ENCODE measurements at places on chromosomes 2 and 18. TPM values are rescaled to one million over a fixed set of nuclear protein-coding genes. Genes with fewer than 3 reads are reported as not detected.
A peak's percentile ranks its signal among the peaks of the same experiment; 100 is the strongest.

Gene DGUOK
- 68.0 TPM for total RNA-seq

Gene TM4SF20
- total RNA-seq, result 44.6 TPM

Gene SNRNP200
- total RNA-seq, result 60.9 TPM

Gene CCDC102B
- total RNA-seq, result 3.7 TPM

Gene EVA1A
- 30.8 TPM for total RNA-seq

Gene CYRIA
- total RNA-seq, result 1.8 TPM

Gene TXNDC2
- not detected for total RNA-seq

Gene BOLL
- total RNA-seq, result not detected

Gene IL18R1
- total RNA-seq, result 25.5 TPM

Gene NFATC1
- 4.2 TPM for total RNA-seq

Gene CRYGC
- total RNA-seq, result 1.3 TPM

Gene CNRIP1
- total RNA-seq, result 5.8 TPM

Gene COL5A2
- 344 TPM for total RNA-seq

DNA sequence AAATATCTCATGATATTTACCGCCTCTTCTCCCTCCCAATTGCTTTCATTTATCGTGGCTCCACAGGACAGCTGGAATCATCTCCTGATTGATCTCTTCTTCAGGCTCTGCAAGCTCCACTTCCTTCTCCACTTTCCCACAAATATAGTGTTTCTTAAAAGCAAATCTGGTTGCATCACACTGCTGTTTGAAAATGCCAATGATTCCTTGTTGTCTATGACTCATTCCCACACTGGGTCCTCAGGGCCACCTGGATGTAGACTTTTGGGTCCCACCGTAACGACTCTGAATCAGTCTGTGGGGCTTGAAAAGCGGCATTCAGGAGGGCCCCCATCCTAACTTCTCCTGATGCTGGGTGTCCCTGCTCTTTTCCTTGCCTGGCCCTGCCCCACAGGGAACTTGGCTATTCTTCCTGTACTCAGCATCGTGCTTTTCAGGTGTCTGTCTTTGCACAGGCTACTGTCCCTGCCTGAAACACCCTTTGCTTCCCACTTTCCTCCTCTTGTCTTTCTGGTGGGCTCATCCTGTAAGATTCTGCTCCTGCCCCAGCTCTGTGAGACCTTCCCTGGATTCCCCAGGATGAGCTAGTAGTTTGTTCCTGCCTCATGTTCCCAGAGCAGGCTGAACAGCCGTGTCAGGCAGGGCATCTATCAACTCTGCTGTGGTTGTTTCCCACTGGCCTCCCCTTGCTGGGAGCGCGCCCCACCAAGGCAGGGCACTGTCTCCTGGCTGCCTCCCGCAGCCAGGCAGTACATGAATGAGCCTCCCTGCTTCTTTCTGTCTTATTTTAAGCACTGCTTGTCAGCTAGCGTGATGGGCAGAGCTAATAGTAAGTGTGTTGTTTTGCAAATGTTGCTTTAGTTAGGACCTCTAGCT, 111.9 kb downstream of the KCTD1 start:
- H3K27me3 ChIP-seq, result no peaks in the 10 kb centered on the region
- no peak overlapping the region for H3K4me3 ChIP-seq
- peak; percentile 35 for DNase-seq
- no peaks in the 10 kb centered on the region for H3K4me1 ChIP-seq

- H3K36me3 ChIP-seq, result no peaks in the 10 kb centered on the region
- no peak overlapping the region for H3K27ac ChIP-seq
Measured at GRCh38 chr18:10249801-10250200, 204.6 kb upstream of the APCDD1 start.

GRCh38 chr2:45698554-45698953, 47.1 kb downstream of the PRKCE start:
- H3K27me3 ChIP-seq, result no peaks in the 10 kb centered on the region
- peaks cover 7% of the 10 kb centered on the region for H3K4me1 ChIP-seq
- no peaks in the 10 kb centered on the region for H3K36me3 ChIP-seq
- DNase-seq, result no peak
- no peak overlapping the region for H3K4me3 ChIP-seq
- no peak overlapping the region for H3K27ac ChIP-seq

DNA sequence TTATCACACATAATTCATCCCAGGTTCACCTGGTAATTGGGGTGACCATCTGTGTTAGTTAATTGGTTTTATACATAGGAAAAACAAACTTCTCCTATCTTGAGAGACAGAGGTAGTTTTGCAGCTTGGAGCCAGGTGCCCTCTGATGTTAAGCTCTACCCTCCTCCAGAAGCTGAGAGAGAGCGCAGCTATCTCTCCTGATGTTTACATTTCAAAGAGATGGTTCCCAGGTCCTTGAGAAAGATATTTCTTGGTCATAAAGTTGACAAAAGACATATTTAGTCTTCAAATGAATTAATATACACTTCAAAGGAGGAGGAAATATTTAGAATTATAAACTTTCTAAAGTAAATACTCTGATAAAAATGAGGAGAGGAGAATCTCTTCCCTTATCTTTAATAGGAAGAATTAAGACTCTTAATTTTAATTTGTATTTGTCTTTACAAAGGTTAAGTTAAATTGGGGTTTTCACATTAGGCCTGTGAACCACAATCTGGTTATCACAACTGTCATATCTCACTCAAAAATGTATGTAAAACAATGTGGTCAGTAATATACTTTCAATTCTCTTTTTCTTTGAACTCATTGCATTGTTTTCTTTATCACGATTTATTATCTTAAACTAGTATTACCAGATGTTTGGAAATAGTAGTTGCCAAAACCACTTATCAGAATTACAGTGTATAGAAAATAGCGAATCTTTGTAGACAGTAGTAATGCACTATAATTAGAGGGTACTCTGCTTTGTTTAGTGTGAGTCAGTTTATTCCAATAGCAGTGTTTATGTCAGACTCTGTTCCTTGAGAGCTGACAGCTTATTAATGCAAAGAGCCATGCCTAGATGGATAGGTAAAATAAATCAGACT, 26.8 kb downstream of the SERPINB4 start:
- H3K27me3 ChIP-seq, result no peaks in the 10 kb centered on the region
- H3K4me1 ChIP-seq, result no peaks in the 10 kb centered on the region
- H3K4me3 ChIP-seq, result no peak overlapping the region
- H3K36me3 ChIP-seq, result no peaks in the 10 kb centered on the region
- H3K27ac ChIP-seq, result no peak overlapping the region

- H3K4me3 ChIP-seq, result no peak overlapping the region
- no peak for DNase-seq
- no peak overlapping the region for H3K27ac ChIP-seq
- H3K4me1 ChIP-seq, result no peaks in the 10 kb centered on the region
- no peaks in the 10 kb centered on the region for H3K36me3 ChIP-seq
- no peaks in the 10 kb centered on the region for H3K27me3 ChIP-seq
Measured at GRCh38 chr2:84749442-84749841, 131.4 kb downstream of the TRABD2A start.

- no peak overlapping the region for H3K4me3 ChIP-seq
- no peaks in the 10 kb centered on the region for H3K27me3 ChIP-seq
- no peak overlapping the region for H3K27ac ChIP-seq
- H3K36me3 ChIP-seq, result no peaks in the 10 kb centered on the region
Measured at GRCh38 chr18:67783196-67783946, 266.9 kb upstream of the DSEL start.

- H3K36me3 ChIP-seq, result no peaks in the 10 kb centered on the region
- peak; percentile 48 for DNase-seq
- no peaks in the 10 kb centered on the region for H3K27me3 ChIP-seq
- no peak overlapping the region for H3K27ac ChIP-seq
- peaks cover 1% of the 10 kb centered on the region for H3K4me1 ChIP-seq
Measured at GRCh38 chr2:136214307-136215200, 96.6 kb upstream of the CXCR4 start.

GRCh38 chr2:23199115-23199918, 185.7 kb upstream of the KLHL29 start:
- no peak for DNase-seq
- no peaks in the 10 kb centered on the region for H3K36me3 ChIP-seq
- H3K27ac ChIP-seq, result no peak overlapping the region
- no peak overlapping the region for H3K4me3 ChIP-seq
- H3K4me1 ChIP-seq, result no peaks in the 10 kb centered on the region

GRCh38 chr18:30954262-30954661, 88.3 kb downstream of the DSC3 start:
- DNase-seq, result no peak
- no peaks in the 10 kb centered on the region for H3K27me3 ChIP-seq
- no peaks in the 10 kb centered on the region for H3K4me1 ChIP-seq
- H3K27ac ChIP-seq, result no peak overlapping the region
- H3K4me3 ChIP-seq, result no peak overlapping the region

DNA sequence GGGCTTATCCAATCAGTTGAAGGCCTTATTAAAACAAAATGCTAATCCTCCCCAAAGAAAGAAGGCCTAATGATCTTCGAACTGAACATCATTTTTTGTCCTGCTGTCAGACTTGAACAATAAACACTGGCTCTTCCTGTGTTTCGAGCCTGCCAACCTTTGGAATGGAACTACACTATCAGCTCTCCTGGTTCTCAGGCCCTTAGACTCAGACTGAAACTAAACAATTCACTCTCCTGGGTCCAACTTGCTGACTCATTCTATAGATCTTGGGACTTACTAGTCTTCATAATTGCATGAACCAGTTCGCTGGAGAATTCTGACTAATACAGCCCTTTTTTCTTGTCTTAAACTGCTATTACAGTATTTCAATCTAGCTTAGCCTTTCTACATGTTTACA, 235.2 kb downstream of the LNPK start:
- DNase-seq, result peak; percentile 22
- H3K4me1 ChIP-seq, result no peaks in the 10 kb centered on the region
- H3K36me3 ChIP-seq, result no peaks in the 10 kb centered on the region
- no peak overlapping the region for H3K27ac ChIP-seq
- no peak overlapping the region for H3K4me3 ChIP-seq

DNA sequence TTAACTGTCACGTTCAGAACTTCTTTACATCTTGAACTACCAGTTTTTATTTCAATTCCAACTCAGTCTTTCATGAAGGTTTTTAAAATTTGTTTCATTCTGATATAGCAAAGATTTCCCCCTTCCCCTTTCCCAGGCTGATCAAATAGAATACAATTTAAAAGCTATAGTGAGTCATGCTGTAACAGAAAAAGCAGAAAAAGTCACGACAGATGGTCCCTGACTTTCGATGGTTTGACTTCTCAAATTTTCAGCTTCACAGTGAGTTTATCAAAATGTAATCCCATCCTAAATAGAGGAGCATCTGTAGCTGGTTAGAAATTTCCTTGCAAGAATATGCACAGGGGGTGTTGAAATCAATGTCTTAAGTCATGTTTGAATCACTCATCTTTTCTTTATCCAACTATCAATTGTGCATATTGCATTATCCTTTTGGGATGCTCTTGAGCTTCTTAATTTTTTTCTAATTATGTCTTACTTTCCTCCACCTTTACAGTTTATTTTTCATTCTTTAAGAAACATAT, 500.3 kb downstream of the LRP1B start:
- no peaks in the 10 kb centered on the region for H3K27me3 ChIP-seq
- DNase-seq, result no peak

DNA sequence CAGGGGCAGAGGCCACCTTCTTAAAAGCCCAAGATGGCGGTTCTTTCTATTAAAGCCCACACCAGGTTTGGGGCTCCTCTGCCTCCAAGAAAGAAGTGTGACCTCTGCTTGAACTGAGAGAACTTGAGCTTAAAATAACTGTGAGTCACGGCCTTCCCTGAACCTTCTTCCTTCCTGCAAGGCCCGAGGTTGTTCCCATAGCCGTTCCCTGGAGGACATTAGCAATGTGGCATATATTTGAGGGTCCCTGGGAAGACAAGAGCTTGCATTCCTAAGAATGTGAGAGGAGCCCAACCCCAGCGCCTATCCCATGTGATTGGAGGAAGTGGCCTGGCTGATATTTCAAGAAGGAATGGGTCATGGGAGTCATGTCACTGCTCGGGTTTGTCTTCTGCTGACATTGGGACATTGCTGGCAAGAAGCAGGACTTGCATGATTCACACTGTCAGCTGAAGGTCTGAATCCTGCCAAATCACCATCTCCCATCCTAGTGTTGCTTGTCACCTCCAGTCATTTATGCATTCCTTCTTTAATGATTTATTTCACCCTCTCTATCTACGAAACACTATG, 168.1 kb downstream of the TRIB2 start:
- no peak overlapping the region for H3K27ac ChIP-seq
- H3K4me1 ChIP-seq, result no peaks in the 10 kb centered on the region
- no peaks in the 10 kb centered on the region for H3K27me3 ChIP-seq
- no peak overlapping the region for H3K4me3 ChIP-seq
- H3K36me3 ChIP-seq, result no peaks in the 10 kb centered on the region

GRCh38 chr18:48597671-48598070, 58.8 kb downstream of the CTIF start:
- no peaks in the 10 kb centered on the region for H3K27me3 ChIP-seq
- H3K4me1 ChIP-seq, result peaks cover 8% of the 10 kb centered on the region
- DNase-seq, result no peak
- H3K36me3 ChIP-seq, result no peaks in the 10 kb centered on the region

- DNase-seq, result no peak
- H3K27ac ChIP-seq, result no peak overlapping the region
Measured at GRCh38 chr2:130834931-130835765, 1.6 kb upstream of the ARHGEF4 start.

GRCh38 chr2:24842081-24843050, 49.1 kb downstream of the CENPO start:
- no peak for DNase-seq
- no peaks in the 10 kb centered on the region for H3K27me3 ChIP-seq
- H3K27ac ChIP-seq, result no peak overlapping the region
- H3K4me3 ChIP-seq, result no peak overlapping the region

GRCh38 chr2:140734992-140735391, 1395.8 kb downstream of the LRP1B start:
- H3K4me3 ChIP-seq, result no peak overlapping the region
- no peak overlapping the region for H3K27ac ChIP-seq
- no peaks in the 10 kb centered on the region for H3K36me3 ChIP-seq
- no peak for DNase-seq
- H3K4me1 ChIP-seq, result no peaks in the 10 kb centered on the region
- no peaks in the 10 kb centered on the region for H3K27me3 ChIP-seq

GRCh38 chr2:219541611-219542180, 1.9 kb downstream of the CHPF start:
- peaks cover 24% of the 10 kb centered on the region for H3K4me1 ChIP-seq
- H3K27me3 ChIP-seq, result no peaks in the 10 kb centered on the region
- DNase-seq, result peak; percentile 93
- peak overlapping the region; percentile 93 for H3K27ac ChIP-seq

GRCh38 chr2:212843409-212844199, 305.0 kb upstream of the ERBB4 start:
- no peak overlapping the region for H3K27ac ChIP-seq
- no peaks in the 10 kb centered on the region for H3K27me3 ChIP-seq
- no peak for DNase-seq
- no peaks in the 10 kb centered on the region for H3K36me3 ChIP-seq
- no peak overlapping the region for H3K4me3 ChIP-seq

DNA sequence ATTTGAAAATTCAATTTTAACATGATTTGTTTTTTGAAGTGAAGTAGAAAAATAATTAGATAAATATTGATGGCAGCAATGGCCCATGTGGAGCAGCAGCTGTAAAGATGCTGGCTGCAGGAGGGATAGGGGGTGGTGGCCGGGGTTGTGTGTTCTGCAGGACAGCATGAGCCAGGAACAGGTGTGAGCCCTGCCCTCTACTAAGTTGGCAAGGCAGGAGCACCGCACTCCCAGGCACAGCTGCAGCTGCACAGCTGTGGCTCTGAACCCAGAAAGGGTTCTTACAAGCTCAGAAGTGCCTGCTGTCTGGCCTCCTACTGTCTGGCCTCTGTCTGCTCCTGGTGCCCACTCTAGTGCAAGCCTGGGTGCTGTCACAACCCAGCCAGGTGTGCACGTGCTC, 10.0 kb upstream of the DUSP19 start:
- H3K27ac ChIP-seq, result no peak overlapping the region
- no peaks in the 10 kb centered on the region for H3K36me3 ChIP-seq
- no peaks in the 10 kb centered on the region for H3K27me3 ChIP-seq
- H3K4me3 ChIP-seq, result no peak overlapping the region

- H3K27me3 ChIP-seq, result no peaks in the 10 kb centered on the region
- H3K27ac ChIP-seq, result no peak overlapping the region
- no peak for DNase-seq
- H3K4me3 ChIP-seq, result no peak overlapping the region
Measured at GRCh38 chr2:17634997-17635396, 94.5 kb downstream of the VSNL1 start.
